ENCODE measurements at places on chromosomes 6 and 20.

DNA sequence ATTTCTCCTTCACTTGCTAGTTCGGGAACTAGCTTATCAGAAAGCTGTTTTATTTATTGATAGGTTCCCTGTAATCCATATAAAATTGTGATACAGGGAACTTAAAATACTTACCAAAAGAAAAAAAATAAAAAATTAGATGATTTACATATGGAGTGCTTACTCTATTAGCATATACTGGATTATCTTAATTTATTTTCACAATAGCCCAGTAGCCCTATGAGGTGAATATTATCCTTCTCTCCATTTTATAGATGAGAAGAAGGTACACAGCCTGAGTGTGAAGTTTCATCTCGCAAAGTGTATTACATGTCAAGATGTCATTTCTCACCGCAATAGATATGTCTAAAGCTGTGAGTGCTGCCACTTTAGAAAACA is 463.5 kb downstream of the CDKAL1 start:
- DNase-seq, result no peak

DNA sequence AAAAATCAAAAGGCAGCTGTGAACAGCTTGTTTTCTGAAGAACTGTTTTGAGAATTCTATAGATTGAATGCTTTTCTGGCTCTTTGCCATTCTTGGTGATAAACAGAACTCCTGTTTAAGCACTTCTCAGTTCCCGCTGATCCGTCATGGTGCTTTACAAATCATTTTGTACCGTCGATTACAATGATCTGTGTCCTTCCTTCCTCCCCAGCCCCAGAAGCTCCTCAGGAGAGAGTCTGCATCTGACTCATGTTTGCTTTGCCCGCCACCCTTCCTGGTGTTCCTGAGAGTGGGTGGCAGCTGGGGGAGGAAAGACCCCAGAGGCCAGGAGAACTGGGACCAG is 538.6 kb upstream of the MARCKS start:
- DNase-seq, result no peak

DNA sequence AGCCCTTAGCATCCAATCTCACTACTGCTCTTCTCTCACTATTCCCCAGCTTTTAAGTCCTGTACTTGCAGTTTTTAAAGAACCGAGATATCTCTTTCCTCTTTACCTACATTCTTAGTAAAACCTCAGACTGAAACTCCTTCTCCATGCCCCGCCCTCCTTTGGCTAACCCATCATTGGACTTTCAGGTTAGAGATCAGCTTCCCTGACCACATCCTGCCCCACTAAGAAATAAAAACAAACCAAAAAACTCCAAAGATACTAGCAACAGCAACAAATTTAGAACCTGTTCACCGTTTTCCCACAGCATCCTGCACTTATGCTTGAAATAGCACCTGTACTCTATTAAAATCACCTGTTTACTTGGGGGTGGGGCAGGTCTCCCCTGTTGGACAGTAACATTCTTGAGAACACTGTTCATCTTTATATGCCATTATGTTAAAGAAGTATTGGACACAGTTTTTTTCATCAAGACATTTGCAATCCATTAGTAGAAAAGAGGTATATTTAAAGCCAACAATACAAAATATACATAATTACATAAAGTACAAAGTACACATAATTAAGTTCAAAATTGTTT is 16.3 kb upstream of the SMAP1 start:
- DNase-seq, result no peak

GRCh38 chr6:90294614-90294988 is 2.0 kb downstream of the BACH2 start:
- DNase-seq, result no peak

DNA sequence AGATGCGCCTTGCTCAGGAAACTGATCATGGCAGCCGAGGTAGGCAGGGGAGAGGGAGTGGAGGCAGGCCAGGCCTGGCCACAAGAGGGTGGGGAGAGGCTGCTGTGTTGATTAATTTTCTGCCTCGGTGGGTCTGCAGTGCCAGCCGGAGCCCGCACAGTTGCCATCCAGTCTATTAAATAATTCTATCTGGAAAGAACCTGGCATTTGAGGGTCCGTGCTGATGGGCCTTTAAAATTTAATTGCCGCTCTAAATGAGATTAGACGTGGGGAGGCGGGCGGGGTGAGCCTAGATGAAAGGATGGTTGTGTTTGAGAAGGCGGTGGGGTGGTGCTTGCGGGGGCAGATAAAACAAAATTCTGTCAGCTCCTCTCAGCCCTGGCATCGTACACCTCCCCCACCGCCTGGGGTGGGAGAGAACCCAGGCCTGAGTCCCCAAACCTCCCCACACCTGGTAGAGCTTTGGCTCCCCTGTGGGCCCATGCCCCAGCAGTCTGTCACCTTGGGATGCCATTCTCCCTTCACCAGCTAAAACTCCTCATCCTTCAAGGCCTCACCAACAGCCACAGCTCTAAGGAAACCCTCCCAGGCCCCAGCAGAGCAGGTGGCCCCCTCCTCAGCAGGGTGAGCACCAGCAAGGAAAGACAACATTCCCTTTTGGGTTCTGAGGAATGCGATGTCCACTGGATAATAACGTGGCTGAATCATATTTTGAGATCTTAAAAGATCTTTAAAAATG is 167.3 kb downstream of the GRM4 start:
- no peak for DNase-seq

- DNase-seq, result no peak
These were observed 2.6 kb downstream of the PCK1 start for GRCh38 chr20:57563522-57563921.

Measured in dorsolateral prefrontal cortex (tissue), 122 donors.